Calu3 (cell line): ENCODE measurements at places on chromosomes 1 and 21.

GRCh38 chr1:172934417-172934762, 116.4 kb downstream of the TNFSF18 start:
- no peak for DNase-seq

GRCh38 chr1:34478515-34479076, 276.3 kb upstream of the GJB5 start:
- DNase-seq, result no peak

DNA sequence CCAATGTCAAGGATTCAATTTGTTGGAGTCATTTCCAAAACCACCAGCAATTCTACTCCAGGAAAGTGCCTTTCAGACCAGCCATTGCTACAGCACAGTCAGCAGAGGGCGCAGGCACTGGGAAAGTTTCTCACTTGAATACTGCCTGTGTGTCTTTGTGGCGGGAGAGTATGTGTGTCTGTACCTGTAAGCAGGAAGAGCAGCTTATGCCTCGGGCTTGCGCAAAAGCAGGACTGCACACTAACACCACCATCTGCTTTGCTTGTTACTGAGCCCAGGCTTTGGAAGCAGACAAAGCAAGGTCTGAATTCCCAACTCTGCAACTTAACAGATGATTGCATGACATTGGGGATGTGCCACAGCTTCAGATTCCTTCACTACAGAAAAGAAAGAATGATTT, 7.0 kb upstream of the CTSE start:
- peak; percentile 90 for DNase-seq

- DNase-seq, result no peak
Observed at GRCh38 chr21:41029571-41029970, 138.4 kb upstream of the BACE2 start.

DNA sequence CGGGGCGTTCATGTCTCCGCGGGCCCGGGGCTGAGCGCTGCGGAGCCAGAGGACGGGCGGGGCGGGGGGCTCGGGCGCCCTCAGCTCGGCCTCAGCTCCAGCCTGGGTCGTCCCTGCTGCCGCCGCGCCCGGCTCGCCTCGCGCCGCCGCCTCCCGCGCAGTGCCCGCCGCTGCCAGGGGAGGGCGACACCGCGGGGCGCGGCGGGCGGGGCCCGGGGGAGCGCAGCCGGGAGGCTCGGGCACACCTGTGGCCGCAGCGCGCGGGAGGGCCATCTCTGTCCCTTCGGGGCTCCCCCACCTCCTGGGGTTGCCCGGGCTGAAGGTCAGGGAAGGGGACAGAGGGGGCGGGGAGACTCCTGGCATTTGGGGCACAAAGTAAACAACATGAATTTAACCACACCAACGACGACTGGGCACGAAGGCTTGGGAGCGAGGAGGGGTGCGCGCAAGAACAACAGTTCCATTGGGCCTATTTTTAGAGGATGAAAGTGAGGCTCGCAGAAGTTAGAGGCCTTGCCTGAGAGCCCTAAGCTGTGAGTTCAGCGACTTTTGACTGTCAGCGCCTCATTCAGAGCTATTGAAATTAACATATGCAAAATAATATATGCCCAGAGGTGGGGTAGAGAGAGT, at the start of gene FAM131C:
FAM131C (minus strand) TSS at position 162 of the 630 bp plus-strand sequence. CDS start 209 bp downstream, outside the sequence.
- DNase-seq, result peak; percentile 51

- no peak for DNase-seq
Observed at GRCh38 chr1:168734271-168734670, 5.3 kb upstream of the DPT start.

DNA sequence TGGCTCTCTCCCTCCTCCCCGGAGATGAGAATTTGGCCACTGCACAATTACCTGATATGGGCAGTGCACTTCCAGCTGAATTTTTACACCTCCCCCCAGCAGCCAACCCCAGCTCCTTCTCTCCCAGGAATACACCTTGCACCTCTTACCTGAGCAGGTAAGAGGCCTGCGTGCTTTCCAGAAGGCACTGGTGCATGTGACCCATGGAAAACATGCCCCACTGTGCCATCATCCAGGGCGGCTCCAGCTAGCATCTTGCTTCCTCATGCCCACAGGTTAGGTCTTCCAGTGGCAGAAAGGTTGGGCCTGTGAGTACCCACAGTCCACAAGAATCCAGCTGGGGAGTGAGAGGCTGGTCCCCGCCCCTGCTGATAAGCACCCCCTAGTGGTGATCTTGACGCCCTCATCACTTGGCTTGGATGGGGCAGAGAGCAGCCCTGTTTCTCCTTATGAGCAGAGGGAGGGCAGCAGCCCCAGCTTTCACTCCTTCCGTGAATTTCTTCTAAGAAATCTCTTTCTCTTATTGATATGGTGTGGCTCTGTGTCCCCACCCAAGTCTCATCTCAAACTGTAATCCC, 57.8 kb downstream of the EDARADD start:
- DNase-seq, result peak; percentile 27

DNA sequence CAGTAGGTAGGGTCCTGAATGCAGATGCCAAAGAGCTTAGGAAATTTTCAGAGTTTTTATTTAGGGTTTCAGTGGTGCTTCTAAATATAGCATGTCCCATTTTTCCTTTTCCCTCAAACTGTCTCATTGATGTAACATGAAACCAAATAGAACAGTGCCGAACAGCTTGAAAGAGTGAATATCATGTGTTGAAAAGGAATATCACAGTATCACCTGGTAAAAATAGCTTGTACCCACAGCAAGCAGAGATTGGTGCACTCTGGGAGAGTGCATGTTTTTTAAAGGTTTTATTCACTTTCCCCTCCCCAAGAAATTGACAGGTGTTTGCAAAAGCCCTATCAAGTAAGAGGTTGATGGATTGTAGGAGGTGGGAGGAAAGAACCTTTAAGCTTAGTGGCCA, 41.9 kb upstream of the ELAVL4 start:
- DNase-seq, result no peak

DNA sequence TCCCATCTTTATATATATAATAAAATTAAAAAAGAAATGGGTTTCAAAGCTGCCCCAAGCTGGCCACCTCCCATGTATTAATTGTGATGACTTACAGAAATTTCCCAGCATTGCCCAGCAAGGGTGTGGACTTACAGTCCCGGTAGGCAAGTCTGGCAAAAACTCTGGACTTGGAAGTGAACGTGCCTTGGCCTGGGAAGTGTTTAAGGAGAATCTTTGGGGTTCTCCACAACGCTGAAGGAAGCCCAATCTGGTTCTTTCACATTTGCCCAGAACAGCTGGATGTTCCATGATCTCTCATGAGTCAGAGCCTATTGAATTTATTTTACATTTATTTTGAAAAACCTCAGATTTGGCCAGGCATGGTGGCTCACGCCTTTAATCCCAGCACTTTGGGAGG, 98.4 kb upstream of the SLC45A1 start:
- no peak for DNase-seq

- no peak for DNase-seq
Observed at GRCh38 chr21:34061983-34062382, 11.4 kb upstream of the MRPS6 start.

- DNase-seq, result no peak
Observed at GRCh38 chr1:108053270-108054013, 88.5 kb upstream of the VAV3 start.

DNA sequence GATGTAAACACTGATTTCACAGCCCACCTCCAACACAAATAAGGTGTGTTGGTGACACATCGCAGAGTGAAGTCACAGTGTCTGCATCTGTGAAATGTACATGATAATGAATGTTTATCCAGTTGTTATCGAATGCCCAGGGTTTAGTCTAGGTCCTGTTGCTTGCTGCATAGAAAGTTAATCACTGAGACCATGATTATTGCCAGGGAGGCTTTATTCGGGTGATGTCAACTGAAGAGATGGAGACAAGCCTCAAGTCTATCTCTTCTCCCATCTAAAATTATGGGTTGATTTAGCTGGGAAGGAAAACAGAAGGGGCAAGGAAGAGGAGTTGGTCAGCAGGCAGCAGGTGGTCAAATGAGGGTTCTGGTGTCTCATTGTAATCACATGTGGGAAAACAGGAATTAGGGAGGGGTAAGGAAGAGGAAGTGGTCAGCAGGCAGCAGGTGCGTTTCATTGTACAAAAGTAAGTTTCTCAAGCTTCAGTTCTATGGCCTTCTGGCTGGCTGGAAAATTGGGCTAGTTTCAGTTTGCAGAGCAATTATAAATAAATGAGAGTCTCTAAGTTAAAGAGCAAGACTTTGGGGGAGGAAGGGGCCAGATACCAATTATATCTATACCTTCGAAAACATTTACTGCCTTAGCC, 146.3 kb upstream of the DNAH14 start:
- no peak for DNase-seq

DNA sequence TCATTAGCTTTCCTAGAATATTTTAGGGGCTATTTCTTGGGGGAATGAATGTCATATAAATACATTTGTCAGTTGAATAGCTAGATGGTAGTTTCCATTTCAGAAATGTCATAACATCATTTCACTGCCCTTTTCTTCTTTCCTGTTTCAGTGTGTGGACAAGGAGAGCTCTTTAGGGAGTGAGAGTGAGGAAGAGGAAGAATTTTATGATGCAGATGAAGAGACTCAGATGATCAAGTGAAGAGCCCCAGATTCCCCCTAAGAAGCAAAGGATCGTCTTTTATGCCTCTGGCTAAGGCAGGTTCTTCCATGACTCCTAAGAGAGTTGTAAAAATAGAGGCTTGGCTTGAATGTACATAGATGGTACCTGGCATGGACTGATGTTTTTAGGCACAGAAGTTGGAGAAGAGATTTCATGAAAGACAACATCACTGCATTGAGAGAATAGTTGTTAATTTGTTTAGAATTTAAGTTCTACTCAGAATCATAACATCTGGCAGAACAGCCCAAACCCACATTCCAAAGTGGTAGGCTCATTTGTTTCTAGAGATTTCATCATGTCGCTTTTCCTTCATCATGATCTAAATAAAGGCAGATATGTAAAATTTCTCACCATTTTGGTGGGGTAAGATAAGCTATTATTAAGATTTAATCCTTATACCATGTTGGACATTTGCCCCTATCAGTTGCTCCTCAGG, 44.2 kb upstream of the MAB21L3 start:
- no peak for DNase-seq

DNA sequence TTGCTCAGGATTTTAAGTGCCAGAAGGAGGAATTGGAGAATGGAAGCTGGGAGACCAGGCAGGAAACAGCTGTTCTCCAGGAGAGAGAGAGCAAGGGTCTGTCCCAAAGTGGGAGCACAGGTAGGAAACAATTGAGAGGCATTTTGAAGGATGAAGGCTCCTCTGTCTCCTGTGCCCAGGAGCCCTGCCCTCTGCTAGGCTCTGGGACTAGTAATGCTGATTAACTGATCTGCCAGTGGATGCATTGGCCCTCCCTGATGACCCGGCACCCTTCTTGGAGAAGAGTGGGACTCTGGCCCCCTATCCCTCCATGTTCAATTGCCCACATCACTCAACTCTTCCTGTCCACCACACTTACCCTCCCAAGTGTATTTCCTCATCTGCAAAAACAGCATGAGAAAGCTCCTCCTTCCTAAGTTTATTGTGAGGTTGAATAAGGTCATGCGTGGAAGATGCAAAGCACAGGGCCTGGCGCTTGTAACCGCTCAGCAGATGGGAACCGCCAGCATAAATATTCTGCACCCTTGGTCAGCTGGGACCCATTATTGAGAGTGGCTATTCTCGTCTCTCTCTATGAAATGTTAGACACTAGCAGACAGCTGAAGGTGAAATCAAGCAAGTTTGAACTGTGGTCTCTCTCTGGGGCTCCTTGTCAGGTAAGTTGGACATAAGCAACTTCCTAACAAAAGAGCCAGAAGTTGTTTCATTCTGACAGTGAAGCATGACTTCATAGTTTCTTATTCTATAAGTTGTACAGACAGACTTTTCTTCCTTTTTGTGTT, 63.0 kb upstream of the ANGPTL1 start:
- no peak for DNase-seq

DNA sequence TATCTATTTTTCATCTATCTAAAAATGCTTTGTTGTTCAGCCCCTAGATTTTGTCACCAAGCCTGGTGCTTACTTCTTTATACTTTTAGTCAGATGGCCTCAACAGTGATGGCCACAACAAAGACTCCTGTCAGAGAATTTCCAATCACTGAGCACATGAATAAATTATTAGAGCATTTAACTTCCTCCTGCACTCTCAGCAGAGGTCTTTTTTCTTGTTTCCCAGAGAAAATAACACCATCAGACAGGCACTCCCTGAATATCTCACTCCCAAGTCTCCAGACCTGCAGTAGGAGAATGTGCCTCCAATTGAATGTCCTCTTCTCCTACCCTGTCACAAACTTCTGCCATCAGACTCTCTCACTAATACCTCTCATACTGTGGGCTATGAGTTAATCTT, 616.0 kb upstream of the NR5A2 start:
- no peak for DNase-seq

GRCh38 chr1:6686294-6686693, 15.3 kb downstream of the DNAJC11 start:
- no peak for DNase-seq

- no peak for DNase-seq
Observed at GRCh38 chr1:18924221-18924691, 21.9 kb upstream of the ALDH4A1 start.

DNA sequence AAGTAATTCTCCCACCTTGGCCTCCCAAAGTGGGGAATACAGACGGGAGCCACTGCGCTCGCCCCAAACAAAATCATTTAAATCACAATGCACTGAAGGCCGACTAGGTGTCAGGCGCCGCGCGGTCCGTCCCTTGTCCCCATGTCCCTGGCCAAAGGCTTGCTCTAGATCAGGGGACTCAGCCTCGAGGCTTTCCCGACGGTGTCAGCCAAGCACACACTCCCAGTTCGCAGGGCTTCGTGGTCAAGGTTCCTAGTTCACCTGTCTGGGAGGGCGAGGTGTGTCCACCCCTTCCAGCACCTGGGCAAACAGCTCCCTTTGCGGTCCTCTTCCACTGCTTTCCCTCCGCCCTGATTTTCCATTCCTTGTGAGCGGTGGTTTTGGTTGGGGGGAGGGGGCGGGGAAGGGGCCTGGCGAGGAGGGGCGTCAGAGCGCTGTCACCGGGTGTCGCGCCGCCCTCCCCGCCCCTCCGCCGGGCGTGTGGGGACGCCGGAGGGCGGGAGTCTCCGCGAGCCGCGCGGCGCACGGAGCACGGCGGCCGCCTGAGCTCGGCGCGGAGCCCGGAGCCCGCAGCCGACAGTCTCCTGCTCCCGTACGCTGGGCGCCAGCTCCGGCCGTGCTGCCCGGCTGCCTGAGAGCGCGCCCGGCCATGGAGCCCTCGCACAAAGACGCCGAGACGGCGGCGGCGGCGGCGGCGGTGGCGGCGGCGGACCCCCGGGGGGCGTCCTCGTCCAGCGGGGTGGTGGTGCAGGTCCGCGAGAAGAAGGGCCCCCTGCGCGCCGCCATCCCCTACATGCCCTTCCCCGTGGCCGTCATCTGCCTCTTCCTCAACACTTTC, at the start of gene STUM:
STUM (plus strand) TSS at position 509 of the 838 bp plus-strand sequence; CDS start at position 650, 141 bp downstream.
- peak; percentile 46 for DNase-seq

DNA sequence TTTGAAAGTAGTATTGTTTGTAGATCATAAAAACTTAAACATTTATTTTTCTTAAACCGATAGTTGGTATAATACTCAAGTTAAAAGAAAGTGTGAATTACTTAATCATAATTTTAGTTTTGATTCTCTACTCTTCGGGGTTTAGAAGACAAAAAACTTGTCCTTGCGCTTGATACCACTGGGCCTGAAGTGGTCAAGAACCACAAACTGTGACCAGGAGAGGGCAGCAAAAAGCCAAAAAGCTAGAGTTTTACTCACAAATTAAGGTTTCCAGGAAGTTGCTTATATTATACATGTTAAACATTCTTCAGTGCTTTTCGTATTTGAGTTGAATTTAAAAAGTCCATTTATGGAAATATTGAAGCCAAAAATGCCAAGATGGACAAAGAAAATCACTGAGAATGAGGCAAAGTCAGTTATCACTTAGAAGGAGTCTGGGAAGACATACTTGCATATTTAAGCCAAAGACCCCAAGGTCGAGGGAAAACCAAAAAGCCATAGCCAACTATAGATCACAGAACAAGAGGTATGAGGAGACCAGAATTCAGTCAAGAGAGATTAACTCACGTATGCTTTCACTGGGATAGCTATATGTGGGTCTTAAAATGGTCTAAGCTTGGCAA, 34.2 kb downstream of the EFCAB7 start:
- peak; percentile 65 for DNase-seq
